ENCODE measurements at places on chromosomes 7 and 10.

GRCh38 chr7:85115862-85116261, 71.0 kb downstream of the SEMA3D start:
- H3K36me3 ChIP-seq, result no peaks in the 10 kb centered on the region
- no peak overlapping the region for H3K4me3 ChIP-seq
- H3K4me1 ChIP-seq, result no peaks in the 10 kb centered on the region
- H3K27ac ChIP-seq, result no peak overlapping the region
- no peaks in the 10 kb centered on the region for H3K27me3 ChIP-seq

GRCh38 chr10:947881-948280, 16.4 kb upstream of the LARP4B start:
- no peaks in the 10 kb centered on the region for H3K4me1 ChIP-seq
- no peaks in the 10 kb centered on the region for H3K36me3 ChIP-seq
- H3K27ac ChIP-seq, result no peak overlapping the region
- DNase-seq, result no peak

- no peak for DNase-seq
- no peaks in the 10 kb centered on the region for H3K27me3 ChIP-seq
- 0 out of 2 replicates have a peak, but pooled peaks cover 8% of the 10 kb centered on the region for H3K36me3 ChIP-seq
- no peaks in the 10 kb centered on the region for H3K4me1 ChIP-seq
- H3K4me3 ChIP-seq, result no peak overlapping the region
Measured at GRCh38 chr10:121865554-121865953, 62.3 kb downstream of the ATE1 start.

GRCh38 chr10:6009150-6009549, 31.8 kb upstream of the IL15RA start:
- no peaks in the 10 kb centered on the region for H3K27me3 ChIP-seq
- H3K27ac ChIP-seq, result no peak overlapping the region
- H3K4me3 ChIP-seq, result no peak overlapping the region
- no peak for DNase-seq

GRCh38 chr7:18901982-18902421, 215.4 kb downstream of the TWIST1 start:
- H3K36me3 ChIP-seq, result no peaks in the 10 kb centered on the region
- no peak overlapping the region for H3K4me3 ChIP-seq
- DNase-seq, result no peak

DNA sequence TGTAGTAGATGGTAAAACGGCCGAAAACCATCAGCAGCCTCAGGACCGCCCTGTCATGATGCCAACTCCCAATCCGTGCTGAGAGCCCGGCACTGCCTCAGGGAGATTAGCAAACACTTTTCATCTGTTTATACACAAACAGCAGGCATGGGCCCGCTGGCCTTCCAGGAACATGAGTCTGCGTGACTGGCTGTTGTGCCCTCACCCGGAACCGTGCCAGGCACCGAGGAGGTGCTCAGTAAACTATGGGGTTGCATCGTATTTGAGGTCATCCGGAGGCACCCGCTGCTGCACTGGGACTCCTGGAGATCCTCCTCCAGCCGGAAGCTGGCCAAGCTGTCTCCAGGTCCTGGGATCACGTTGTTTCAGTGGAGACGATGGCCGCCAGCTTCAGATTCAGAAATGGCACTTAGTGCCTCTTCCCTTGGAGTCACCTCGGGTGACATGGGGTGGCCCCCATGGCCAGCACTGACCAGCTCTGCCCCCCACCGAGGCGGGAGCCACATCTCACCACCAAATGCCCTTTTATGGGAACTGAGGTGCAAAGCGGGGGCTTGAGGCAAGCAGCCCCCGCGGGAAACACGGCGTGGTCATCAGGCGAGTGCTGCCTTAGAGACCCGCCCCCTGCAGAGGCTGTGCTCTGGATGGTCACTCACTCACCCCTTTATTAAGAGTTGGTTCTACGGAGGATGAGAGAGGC, 585.9 kb downstream of the PTPRN2 start:
- H3K4me1 ChIP-seq, result peaks cover 4% of the 10 kb centered on the region
- H3K27ac ChIP-seq, result no peak overlapping the region
- no peak overlapping the region for H3K4me3 ChIP-seq
- H3K36me3 ChIP-seq, result no peaks in the 10 kb centered on the region
- peaks cover 4% of the 10 kb centered on the region for H3K27me3 ChIP-seq
- DNase-seq, result no peak

DNA sequence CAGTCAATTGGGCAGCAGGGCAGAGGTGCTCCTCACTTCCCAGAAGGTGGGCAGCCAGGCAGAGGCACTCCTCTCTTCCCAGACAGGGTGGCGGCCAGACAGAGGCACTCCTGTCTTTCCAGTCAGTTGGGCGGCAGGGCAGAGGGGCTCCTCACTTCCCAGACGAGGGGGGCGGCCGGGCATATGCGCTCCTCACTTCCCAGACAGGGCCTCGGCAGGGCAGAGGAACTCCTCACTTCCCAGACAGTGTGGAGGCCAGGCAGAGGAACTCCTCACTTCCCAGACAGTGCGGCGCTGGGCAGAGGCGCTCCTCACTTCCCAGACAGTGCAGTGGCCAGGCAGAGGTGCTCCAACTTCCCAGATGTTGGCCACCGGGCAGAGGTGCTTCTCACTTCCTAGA, 33.4 kb upstream of the SEC61G start:
- H3K27ac ChIP-seq, result no peak overlapping the region
- H3K4me3 ChIP-seq, result no peak overlapping the region
- no peaks in the 10 kb centered on the region for H3K36me3 ChIP-seq
- no peaks in the 10 kb centered on the region for H3K27me3 ChIP-seq

DNA sequence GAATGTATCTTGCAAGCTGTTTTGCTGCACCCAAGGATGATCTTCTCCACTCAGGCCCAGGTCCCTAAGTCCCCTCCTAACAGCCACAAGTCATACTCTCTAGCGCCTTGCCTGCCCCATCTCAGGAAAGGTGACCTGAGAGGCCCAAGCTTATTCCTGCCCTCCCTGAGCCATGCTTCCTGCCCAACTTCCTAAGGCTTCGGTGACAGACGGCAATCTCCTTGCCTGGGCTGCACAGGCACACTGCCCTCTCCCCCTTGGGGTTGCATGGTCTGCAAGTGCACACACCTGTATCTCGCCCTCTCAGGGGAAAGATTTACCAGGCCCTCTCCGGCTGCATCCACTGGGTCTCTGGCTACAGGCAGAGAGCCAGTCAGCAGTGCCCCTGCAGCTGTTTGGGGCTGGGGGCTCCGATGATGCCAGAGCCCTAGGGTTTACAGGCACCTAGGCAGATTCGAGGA, 771 bp upstream of the ADIRF start:
- no peak for DNase-seq
- peaks cover 48% of the 10 kb centered on the region for H3K4me1 ChIP-seq
- no peak overlapping the region for H3K4me3 ChIP-seq

GRCh38 chr7:108503112-108504026, 22.6 kb downstream of the PNPLA8 start:
- no peak for DNase-seq
- no peak overlapping the region for H3K27ac ChIP-seq
- H3K4me3 ChIP-seq, result no peak overlapping the region

GRCh38 chr7:69564454-69565417, 33.5 kb upstream of the AUTS2 start:
- H3K36me3 ChIP-seq, result no peaks in the 10 kb centered on the region
- H3K4me1 ChIP-seq, result no peaks in the 10 kb centered on the region
- no peak overlapping the region for H3K4me3 ChIP-seq
- no peaks in the 10 kb centered on the region for H3K27me3 ChIP-seq

All from Panc1 (cell line).